ENCODE measurements at places on chromosomes 2 and 18. TPM values are rescaled to one million over a fixed set of nuclear protein-coding genes. Genes with fewer than 3 reads are reported as not detected.

GRCh38 chr18:10560452-10561045 is 34.7 kb downstream of the NAPG start:
- peak; percentile 81 for DNase-seq

- no peak for DNase-seq
These were observed 18.1 kb upstream of the CYP26B1 start for GRCh38 chr2:72165792-72166191.

MGAT4A gene
- 3.0 TPM for total RNA-seq

- no peak for DNase-seq
These were observed 193.2 kb upstream of the MEX3C start for GRCh38 chr18:51390702-51391101.

DNA sequence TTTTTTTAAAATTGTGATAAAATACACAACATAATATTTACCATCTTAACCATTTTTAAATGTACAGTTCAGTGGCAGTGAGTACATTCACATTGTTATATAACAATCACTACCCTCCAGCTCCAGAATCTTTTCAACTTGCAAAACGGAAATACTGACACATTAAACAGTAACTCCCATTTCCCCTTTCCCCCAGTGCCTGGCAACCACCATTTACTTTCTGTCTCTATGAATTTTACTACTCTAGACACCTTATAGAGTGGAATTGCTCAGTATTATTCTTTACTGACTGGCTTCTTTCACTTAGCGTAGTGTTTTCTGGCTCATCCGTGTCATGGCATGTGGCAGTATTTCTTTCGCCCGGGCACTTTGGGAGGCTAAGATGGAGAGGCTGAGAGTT is 32.6 kb downstream of the FASTKD2 start:
- no peak for DNase-seq

- no peak for DNase-seq
These were observed 371.9 kb upstream of the KCNH7 start for GRCh38 chr2:163210430-163210918.

DNA sequence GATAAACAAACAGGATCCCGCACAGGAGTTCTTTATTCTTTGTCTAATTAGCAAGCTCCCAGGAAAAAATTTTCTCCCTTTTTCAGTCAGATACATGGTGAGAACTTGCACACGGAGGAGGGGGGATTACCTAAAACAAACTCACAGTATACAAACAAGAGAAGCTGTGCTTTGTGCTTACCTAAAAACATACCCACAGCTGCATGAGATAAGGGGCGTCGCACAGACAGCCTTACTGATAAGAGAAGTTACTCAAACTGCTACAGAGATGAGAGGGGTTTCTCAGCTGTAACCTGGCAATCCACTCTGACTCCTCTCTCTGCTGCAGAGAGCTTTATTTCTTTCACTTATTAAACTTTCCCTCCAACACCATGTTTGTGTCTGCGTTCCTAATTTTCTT is 32.9 kb upstream of the ST3GAL5 start:
- DNase-seq: no peak

- no peak for DNase-seq
These were observed 3.5 kb downstream of the ZNF513 start for GRCh38 chr2:27376866-27377617.
